ENCODE measurements at places on chromosomes 6 and 20.

GRCh38 chr20:53834062-53834442 lies 236.3 kb downstream of the BCAS1 start:
- no peak for DNase-seq

DNA sequence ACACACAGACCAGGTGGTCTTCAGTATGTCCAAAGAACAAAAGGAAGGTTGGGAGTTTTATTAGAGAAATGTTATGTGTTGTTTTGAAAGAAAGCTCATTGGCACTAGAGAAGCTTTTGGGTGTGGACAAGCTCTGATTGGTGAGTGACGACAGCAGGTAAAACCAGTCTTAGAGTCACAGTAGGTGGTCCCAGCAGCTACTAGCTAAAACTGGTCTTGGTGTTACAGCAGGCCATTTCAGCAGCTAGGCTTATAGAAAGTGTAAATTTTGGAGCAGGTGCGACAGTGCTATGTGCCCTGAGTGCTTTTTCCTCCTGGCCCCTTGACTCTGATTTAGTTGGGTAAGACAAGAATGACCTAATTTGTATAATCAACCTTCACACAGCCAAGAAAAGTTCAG lies 3.6 kb downstream of the CLDN20 start:
- no peak for DNase-seq

GRCh38 chr6:127342296-127342945 lies 988 bp downstream of the ECHDC1 start:
- DNase-seq: no peak

GRCh38 chr20:49179368-49180277 lies 8.5 kb downstream of the STAU1 start:
- DNase-seq: no peak

GRCh38 chr20:37490663-37491350 lies 30.2 kb upstream of the NNAT start:
- DNase-seq: no peak
